ENCODE measurements at places on chromosomes 16 and 17.

DNA sequence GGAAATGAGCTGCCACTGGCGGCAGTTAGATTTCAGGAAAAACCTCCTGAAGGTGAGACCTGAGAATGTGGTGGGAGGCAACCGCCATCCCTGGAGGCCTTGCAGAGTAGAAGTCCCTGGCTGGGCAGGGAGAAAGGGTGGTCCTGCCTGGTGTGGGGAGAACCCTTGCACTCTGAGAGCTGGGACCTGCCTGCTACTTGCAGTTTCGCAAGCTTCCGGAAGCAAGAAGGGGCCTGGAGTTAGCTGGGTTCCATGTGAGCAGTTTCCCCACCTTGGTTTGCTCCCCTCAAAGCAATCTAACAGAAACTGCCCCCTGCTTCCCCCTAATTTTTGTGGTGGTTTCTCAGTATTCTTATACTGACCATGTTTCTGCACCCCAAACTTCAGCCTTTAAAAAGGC is 6.5 kb downstream of the ZNF629 start:
- no peak for DNase-seq

DNA sequence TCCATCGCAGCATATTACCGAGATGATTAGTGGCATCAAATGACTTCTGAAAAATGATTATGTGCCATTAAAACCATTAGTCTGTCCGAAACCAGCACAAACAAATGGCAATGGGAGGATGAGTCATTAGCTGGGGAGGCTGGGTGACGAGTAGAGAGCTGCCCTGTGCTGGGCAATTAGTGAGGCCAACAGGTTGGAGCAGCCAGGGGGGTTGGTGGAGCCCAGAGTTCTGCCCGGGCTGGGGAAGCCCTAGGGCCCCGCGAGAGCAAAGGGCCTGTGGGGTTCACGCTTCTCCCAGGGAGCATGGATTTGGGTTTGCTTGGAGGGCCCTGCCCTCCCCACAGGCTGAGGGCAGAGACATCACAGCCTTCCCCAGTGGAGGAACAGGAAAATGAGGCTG is 152.1 kb upstream of the RPL38 start:
- no peak for DNase-seq

DNA sequence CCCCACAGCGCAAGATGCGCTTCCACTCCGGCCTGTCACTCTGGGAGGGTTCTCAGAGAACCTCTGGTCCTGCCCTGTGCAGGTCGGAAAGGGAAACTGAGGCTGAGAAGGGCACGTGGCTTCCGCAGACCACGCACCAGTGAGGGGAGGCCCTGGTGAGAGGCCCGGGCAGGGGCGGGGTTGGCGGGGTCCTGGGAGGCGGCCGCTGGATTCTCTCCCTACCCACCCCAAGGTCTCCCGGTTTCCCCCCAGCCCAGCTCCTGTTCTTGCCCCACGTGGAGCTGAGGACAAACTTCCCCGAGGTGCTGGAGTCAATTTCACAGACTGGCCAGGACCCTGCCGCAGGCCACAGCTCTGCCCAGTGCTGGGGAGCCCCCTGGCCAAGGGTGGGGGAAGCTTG is 11.5 kb downstream of the CCL17 start:
- DNase-seq: no peak

DNA sequence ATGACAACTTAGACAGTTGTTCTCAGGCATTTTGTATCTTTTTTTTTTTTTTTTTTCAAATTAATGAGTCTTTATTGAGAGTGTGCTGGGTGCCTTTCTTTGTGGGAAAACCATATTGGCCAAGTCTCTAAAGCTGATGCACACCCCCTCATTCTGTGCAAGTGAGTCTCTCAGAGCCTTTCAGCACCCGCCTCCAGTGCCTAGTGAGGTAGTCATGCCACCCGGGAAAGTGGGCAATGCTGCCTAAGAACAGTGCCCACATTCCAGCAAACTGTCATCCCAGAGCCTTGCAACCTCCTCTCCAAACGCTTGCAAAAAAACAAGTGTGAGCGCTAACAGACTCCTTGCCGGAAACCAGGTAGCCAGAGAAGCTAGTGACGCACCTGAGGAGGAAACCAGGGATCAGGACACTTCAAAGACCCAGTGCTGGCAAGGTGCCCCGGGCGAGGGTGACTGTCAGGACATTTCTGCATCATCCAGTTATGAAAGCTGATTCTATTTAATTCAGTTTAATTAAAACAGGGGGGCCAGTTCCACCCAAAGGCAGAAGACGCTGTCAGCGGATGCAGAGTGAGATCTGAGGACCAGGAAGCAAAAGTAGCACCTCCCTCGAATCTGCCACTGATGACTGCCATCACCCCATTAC is 34.9 kb downstream of the SMARCE1 start:
- peak; percentile 78 for DNase-seq

DNA sequence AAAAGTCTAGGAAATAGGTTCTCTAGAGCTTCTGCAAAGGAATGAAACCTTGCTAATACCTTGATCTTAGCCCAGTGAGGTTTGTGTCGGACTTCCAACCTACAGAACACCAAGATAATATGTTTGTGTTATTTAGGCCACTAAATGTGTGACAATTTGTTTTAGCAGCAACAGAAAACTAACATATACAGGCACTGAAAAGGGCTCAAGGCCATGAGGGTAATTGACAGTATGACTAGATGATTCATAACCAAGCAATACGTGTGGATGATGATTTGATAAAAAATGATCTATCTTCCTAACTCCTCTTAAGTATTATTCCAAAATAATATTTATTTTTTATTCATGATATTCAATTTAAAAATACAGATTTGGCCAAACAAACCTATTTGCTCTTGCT is 27.7 kb upstream of the MED13 start:
- DNase-seq: no peak

- no peak for DNase-seq
These were observed 709 bp upstream of the MRPL28 start for GRCh38 chr16:370979-371514.

GRCh38 chr16:11561454-11561805 is 25.3 kb downstream of the LITAF start:
- DNase-seq: no peak

DNA sequence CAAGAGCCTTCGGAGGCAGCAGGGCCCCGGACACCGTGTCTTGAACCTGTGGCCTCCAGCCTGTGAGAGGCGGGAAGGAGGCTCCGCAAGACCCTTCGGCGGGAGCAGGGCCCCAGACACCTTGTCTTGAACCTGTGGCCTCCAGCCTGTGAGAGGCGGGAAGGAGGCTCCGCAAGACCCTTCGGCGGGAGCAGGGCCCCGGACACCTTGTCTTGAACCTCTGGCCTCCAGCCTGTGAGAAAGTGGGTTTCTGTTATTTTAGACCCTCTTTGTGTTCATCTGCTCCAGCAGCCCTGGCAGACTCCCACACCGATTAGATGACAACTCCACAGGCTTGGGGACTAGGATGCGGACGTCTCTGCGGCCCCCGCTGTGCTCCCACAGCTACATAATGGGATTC is 30.0 kb downstream of the FBXO31 start:
- DNase-seq: no peak

GRCh38 chr17:79612468-79613194 is 1.8 kb upstream of the RBFOX3 start:
- no peak for DNase-seq

GRCh38 chr17:42997390-42997983 is 732 bp upstream of the RPL27 start:
- DNase-seq: no peak

DNA sequence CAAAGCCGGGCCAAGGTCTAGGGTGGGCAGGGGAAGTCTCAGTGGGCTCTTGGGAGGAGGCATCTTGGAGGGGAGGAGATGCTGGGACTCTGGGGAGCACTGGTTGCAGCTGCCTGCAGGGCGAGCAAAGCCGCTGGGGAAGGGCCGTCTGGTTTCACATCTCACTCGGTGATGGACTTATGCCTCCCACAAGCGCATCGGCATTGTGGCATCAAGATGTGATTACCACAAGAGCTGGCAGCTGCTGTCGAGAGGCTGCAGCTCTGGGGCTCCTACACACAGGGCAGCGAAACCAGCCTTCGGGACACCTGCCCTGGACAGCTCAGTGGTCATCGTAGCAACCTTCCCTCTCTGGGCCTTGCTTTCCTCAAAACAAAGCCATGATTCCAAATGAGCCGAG is 3.1 kb upstream of the KCNJ12 start:
- DNase-seq: no peak

GRCh38 chr17:43552229-43552837 is 6.2 kb upstream of the ETV4 start:
- no peak for DNase-seq

GRCh38 chr17:6753546-6753945 is 2.3 kb upstream of the XAF1 start:
- DNase-seq: no peak

- no peak for DNase-seq
These were observed 39.8 kb downstream of the HSBP1 start for GRCh38 chr16:83847371-83848225.

DNA sequence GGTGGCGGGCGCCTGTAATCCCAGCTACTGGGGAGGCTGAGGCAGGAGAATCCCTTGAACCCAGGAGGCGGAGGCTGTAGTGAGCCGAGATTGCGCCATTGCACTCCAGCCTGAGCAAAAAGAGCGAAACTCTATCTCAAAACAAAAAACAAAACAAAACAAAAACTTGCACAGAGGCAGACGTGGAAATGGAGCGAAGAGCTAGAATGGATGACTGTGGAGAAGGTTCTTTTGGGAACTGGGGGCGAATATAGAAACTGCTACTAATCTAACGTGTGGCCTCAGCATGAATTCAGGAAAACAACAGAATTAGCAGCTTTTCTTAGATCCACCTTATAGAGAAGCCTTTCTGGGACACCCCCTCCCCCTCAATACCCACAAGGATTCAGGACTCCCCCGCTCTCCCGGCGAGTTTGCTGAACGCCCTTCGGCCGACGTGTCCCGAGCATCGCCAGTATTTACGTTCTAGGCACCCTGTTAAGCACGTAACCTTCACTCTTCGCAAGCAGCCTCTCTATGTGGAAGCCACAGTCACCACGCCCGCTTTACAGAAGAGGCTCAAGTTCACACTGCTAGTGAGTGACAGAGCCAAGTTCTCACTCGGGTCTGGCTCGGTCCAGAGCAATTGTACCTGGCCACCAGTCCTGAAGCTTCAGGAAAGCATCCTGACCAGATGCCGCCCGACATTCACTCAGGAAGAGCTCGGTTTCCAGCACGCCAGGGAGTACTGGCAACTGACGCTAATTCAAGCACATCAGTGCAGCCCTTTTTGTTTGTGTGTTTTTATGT is 13.3 kb upstream of the ABR start:
- DNase-seq: no peak

GRCh38 chr16:13906168-13907089 is 13.5 kb upstream of the ERCC4 start:
- DNase-seq: peak; percentile 72

DNA sequence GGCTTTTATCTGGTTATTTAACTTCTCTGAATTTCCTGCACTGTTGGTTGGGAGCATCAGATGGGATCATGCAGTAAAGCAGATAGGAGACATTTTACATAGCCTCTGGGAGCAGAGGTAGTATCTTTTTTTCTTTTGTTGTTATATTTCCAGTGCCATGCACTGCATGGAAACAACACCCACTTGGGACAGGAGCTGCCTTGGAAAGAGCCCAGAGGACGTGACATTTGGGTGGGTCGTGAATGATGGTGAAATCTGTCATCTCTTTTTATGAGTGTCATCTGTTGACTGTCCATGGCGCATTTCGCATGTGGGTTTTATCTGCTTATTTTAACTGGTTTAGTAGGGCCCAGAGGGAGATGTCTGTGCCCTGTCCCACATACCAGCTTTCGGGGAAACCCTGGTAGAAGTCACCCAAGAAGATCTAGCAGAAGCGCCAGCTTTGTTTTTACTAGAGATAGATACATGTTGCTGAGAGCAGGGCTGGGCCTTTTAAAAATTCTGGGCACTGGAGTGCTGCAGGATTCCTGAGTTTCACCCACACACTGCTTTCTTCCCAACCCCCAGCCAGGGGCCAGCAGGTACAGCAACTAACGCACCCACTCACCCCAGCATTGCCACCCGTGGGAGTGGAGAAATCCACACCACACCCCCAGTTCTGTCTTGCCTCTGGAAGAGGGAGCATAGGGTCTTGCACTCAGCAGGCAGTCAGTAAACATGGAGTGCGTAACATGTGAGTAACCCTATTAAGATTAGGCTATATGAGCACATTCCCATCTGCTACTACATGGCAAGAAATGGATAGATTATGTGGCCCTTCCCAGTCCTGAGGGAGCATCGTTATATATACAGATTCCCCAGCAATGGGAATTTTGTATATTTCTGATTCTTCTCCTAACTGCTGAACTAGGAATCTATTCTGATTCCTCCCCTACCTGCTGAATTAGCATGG is 8.4 kb upstream of the TERF2 start:
- DNase-seq: no peak

GRCh38 chr16:1884155-1884760 is 12.3 kb upstream of the MEIOB start:
- no peak for DNase-seq

GRCh38 chr17:78239489-78239931 is 8.1 kb downstream of the TMEM235 start:
- no peak for DNase-seq

DNA sequence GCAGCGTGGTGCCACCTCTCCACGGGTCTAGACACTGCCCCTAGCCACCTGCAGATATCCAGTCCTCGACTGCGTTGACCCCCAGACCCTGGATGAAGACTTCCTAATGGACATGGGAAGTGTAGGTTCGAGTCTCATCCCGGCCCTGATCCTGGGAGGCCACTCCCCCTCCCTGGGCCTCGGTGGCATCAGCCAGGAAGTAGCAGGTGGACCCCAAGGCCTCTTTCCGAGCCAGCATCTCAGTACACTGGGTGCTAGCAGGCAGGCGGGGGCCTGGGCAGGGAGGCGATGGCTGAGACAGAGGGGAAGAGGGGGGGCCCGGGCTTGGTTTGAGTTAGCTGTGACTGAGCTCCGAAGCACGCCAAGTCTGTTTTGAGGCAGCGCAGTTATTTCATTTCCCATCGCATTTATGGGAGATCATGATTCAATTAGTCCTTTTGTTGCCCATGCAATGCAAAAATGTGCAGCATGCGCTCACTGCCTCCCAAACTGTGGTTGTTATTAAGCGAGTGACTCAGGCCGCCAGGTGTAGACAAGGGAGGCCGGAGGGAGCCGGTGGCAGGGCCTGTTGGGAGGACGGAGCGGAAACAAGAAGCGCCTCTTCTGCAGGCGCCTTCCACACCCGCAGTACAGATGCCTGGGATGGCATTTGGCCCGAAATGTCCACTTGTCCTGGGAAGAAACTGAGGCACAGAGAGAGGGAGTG is 25.3 kb upstream of the ZNF469 start:
- DNase-seq: no peak
